ENCODE measurements at places on chromosomes 11 and 22.
A peak's percentile ranks its signal among the peaks of the same experiment; 100 is the strongest.

DNA sequence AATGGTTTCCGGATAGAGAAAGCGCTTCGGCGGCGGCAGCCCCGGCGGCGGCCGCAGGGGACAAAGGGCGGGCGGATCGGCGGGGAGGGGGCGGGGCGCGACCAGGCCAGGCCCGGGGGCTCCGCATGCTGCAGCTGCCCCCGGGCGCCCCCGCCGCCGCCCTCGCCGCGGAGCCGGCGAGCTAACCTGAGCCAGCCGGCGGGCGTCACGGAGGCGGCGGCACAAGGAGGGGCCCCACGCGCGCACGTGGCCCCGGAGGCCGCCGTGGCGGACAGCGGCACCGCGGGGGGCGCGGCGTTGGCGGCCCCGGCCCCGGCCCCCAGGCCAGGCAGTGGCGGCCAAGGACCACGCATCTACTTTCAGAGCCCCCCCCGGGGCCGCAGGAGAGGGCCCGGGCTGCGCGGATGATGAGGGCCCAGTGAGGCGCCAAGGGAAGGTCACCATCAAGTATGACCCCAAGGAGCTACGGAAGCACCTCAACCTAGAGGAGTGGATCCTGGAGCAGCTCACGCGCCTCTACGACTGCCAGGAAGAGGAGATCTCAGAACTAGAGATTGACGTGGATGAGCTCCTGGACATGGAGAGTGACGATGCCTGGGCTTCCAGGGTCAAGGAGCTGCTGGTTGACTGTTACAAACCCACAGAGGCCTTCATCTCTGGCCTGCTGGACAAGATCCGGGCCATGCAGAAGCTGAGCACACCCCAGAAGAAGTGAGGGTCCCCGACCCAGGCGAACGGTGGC lies 15.7 kb downstream of the PIK3IP1 start:
- DNase-seq, result no peak

DNA sequence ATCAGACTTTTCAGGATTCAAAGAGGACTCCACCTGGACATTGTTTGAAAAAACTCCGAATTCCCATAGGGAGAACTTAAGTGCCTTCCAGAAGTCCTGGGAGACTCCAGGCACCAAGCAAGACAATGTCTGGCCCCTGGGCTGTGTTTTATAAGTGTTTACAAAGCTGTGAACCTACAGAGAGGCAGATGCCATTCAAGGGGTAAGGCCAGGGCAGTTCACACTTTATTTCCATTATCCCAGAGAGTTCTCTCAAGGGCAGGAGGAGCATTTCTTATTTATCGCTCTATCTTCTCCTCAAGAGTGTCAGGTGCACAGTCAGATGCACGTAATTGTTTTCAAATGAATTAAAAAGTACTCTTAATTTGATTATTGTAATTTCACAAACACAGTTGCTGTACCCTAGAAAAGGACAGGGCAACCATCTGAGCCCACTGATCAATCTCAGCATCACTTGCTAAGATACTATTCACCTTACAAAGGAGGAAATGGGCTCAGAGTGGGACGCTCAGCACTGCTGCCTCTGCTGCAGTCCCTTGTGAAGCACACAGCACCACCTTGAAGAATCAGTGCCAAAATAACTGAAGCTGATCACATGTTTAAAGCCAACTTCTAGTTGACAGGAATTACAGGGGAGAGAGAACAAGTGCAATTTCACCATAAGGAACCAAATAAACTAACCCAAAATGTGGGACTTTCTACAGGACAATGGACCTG lies 35.0 kb downstream of the RASSF10 start:
- no peak for DNase-seq

GRCh38 chr11:11735586-11735985 lies 106.2 kb upstream of the USP47 start:
- DNase-seq, result no peak

- peak; percentile 53 for DNase-seq
These were observed at the start of gene PRRG4 for GRCh38 chr11:32829680-32830412. Gene PRRG4 (plus strand): TSS chr11:32829927. CDS start chr11:32830530, 603 bp downstream.

GRCh38 chr11:112167145-112167544 lies at the start of gene TEX12:
Gene TEX12 (plus strand): TSS chr11:112167372. CDS start chr11:112169269, 1,897 bp downstream.
- DNase-seq, result no peak

GRCh38 chr11:20403059-20403458 lies 15.5 kb downstream of the PRMT3 start:
- no peak for DNase-seq

DNA sequence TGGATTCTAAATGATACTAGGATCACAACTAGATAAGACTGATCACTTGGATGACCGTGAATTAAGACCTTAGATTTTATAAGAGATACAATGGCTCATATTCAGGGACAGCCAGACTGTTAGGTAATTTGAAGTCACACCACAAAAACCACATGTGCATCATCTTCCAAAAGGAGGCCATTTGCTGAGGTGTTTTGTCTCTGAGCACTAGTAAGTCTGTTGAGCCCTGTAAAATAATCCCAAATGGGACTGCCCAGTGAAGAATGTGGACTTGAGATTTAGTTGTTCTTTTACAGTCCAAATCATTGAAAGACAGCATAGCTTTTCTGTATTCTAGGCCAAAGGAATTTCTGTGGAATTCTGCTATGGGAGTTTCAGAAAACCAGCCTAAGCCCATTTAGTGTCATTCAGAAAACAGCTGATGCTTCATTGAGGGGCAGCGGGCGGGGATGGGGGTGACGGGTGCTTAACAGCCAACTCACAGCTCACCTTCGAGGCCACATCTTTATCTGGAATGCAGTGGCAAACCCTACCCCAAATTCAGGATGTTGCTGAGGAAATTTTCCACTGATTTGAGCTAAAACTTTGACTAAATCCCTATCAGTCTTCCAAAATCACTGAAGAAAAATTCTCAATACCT lies 80.1 kb upstream of the BIRC3 start:
- DNase-seq, result no peak

DNA sequence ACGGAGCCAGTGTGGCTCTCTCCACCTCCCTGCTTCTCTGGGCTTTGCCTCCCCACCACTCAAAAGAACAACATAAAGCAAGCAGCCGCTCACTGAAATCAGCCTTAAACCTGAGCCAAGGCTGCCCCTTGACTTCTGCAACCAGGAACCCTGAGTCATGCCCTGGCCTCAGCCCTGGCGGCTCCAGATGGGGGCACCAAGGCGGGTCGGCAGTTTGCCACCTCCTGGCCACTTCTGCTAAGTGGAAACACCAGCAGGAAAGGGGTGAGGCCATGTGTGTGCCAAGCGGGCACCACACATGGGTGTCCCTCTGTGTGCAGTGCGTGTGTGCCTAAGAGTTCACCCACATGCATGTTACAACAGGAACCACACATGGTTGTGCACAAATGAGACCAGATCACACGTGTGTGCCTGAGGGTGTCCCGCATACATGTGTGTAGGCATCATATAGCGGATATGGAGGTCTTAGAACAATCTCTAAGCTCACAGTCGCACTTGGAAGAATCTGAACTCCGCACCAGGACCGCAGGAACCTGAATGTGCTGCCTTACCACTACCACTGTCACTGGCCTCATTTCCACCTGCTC lies 221.2 kb downstream of the MN1 start:
- no peak for DNase-seq

DNA sequence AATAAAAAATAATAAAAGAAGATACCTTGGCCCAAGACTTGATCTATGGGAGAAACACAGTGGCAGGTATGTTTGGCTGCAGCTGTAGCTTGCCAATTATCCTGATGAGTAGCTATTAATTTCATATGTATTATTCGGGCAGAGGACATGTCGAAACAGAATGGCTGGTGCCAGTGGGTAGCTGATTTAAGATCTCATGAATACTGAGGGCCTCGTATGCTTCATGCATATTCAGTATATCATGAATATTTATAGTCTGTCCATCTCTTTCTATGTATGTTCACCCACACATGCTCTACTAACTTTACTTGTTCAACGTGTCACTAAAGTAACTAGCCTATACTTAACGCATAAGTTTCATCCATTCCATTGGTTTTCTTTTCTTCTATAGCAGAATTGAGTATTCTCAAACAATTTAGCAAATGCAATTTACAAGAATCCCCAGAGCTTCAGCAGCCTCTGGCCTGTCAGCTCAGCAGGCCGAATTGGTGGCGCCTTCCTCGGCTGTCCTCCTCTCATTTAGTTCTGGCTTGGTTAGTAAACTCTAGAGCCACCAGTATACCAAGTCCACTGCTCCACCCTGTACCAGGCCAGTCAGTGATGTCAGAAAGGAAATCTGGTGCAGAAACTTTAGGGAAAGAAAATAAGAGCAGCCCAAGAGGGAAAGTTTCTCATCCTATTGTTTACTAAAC lies 17.9 kb downstream of the ART5 start:
- DNase-seq, result no peak

DNA sequence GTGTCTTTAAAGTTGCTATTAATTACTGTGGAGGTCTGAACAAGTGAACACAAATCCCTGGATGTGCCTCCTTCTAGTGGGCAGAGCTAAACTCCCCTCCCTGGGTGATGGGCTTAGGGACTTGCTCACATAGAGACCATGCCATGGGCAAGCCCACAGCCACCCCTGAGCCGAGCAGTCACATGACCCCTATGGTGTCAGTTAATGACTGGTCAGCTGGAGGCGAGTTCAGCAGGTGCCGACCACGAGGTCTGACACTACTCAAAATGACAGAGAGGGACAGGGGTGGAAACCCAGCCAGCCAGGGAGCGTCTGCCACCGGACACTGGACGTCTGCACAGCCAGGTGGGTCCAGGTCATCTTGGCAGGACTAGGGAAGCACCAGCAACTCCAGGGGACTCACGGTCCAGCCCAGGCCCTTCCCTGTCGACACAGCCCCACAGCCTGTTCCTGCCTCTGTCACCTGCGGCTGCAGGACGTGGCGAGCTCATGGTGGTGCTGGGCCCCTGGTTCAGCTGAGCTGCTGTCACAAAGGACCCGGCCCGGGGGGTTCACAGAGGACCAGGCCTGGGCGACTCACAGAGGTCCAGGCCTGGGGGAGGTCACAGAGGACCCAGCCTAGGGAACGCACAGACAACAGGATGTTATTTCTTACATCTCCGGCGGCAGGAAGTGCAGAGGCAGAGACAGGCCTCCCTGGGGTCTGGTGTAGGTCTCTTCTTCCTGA lies 135.0 kb downstream of the BRD1 start:
- no peak for DNase-seq

DNA sequence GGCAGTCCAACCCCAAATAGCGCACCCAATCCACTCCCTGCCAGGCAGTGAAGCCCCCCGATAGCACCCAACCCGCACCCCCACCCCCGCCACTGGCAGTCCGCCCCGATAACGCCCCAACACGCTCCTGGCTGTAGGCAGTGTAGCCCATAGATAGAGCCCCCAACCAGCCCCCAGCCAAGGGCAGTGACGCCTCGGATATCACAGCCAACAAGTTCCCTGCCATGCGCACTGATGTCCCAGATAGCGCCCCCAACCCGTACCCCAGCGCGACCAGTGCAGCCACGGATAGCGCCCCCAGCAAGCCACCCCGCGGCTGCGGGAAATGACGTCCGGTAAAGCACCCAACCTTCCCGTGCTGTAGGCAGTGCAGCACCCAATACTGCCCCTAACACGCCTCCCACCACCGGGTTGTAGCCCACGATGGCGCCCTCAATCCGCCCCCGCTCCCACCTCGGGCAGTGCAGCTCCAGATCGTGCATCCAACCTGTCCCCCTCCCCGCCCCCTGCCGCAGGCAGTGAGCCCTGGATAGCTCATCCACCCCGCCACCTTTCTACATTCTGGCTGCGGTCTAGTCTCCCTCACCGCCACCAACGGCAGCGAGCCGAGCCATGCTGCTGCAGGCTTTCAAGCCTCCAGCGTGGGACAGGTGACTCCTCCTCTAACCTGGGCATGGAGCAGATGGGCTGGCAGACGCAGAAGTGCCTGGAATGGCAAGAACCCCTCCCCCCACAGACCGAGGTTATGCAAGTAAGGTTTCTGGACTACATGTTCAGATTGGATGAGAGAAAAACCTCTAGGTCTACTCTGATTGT lies 625 bp downstream of the RFPL2 start:
- DNase-seq, result no peak

DNA sequence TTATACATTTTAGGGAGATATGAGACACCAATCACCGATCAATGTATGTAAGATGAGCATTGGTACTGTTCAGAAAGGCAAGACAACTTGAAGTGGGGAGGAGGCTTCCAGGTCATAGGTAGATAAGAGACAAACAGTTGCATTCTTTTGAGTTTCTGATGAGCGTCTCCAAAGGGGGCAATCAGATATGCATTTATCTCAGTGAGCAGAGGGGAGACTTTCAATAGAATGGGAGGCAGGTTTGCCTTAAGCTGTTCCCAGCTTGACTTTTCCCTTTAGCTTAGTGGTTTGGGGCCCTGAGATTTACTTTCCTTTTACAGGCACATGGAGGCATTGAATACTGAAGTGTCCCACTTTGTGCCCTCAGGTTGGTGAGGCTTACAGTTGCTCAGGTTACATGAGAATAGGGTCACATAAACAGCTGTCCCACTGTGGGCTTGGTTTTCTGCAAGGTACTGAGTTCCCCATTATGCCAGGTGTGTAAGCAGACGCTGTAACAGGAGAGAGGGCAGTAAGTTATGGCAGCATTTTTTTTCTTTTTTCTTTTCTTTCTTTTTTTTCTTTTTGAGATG lies 129.8 kb upstream of the SERPIND1 start:
- DNase-seq, result no peak

DNA sequence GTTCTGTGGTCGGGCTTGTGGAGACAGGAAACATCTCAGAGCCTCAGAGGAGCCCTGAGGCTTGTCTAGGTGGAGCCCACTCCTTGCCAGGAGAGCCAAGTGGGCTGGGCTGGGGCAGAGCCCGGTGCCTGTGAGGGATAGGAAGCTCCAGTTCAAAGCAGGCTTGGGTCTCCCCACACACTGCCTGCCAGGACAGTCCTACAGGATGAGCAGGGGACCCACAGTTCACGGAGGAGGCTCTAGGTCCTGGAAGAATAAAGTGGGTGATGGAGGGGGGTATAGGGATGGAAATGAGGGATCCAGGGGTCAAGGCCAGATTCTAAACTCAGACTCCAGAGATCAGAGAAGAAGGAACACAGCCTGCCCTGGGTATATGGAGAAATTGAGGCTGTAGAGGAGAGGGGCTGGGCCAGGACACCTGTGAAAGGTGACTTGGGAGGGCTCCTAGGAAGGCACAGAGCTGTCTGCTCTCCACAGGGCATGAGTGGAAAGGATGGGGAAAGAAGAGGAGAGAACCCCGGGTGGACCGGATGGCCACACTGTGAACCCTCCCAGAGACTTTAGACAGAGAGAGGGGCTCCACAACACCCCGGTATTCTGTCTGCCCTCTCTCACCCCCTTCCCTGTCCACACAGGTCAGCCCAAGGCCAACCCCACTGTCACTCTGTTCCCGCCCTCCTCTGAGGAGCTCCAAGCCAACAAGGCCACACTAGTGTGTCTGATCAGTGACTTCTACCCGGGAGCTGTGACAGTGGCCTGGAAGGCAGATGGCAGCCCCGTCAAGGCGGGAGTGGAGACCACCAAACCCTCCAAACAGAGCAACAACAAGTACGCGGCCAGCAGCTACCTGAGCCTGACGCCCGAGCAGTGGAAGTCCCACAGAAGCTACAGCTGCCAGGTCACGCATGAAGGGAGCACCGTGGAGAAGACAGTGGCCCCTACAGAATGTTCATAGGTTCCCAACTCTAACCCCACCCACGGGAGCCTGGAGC lies 7.4 kb downstream of the IGLL5 start:
- no peak for DNase-seq

DNA sequence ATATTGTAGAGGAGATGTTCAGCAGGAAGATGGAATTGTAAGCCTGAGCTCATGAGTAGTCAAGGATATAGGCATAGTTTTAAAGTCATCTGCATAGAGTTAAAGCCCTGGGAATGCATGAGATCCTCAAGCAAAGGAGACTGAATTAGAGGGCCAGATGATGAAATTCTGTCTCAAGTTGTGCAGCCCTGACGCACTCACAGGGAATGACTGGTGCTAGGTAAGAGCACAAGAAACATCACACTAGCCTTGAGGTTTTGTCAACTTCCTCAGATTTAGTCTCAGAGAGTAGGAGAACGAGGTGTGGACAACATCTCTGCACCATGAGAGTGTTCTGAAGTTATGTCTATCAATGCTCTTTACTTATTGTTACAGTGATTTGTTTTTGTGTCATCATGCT lies 5.8 kb downstream of the RAB38 start:
- DNase-seq, result no peak
